ENCODE measurements at places on chromosomes 7 and 10.

DNA sequence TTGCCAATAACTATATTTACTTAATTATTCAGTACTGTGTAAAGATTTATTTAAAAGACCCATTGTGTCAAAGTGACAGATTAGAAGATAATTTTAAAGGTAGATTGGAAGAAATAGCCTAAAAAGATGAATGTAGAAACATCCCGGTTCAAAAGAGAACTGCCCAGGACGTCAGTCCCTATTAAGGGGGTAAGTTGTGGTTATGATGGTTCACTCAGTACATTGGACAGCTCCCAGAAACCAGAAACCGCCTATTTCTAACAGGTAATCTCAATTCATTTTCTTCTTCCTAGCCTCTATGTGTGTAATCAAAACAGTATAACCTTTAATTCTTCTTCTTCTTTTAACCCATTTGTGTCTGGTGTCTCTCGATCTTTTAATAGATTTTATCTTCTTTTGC is 1.5 kb upstream of the FERD3L start:
- peak; percentile 12 for DNase-seq

DNA sequence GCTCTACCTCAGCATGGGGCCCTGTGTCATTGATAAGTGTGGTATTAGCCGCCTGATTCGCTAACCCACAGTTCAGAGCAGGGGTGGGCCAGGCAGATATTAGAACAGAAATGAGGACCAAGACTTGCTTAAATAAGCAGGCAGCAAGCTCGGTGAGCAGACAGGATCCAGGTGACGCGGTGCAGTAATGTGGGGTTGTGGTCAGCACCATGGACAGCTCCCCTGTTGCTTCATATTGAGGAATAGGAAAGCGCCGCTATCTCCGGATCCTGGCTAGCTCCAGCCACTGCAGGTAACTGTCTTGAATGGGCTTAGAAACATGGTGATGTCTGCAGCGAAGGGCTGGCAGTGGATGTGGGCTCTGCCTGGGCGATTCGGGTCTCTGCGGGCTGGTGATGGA is 51.3 kb upstream of the GPR26 start:
- peak; percentile 35 for DNase-seq

- no peak for DNase-seq
Measured at GRCh38 chr10:14385596-14386593, 55.2 kb upstream of the FRMD4A start.

DNA sequence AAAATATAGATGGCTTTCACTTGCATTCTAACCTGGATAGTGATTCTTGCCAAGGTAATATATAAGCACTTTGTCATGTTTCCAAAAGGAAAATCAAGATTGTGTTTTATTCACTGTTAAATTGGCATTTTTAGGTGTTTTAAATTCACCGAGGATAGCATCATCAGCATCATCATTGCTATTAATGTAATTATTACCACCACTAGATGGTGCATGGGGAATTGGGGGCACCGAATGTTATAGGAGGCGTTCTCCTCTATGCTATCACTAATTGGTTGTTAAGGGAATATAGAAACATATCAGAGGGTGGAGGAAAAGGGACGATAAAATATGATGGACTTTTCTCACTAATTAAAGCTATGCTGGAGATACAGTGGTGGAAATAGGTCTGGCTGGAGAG is 95.5 kb downstream of the CELF2 start:
- DNase-seq: no peak

DNA sequence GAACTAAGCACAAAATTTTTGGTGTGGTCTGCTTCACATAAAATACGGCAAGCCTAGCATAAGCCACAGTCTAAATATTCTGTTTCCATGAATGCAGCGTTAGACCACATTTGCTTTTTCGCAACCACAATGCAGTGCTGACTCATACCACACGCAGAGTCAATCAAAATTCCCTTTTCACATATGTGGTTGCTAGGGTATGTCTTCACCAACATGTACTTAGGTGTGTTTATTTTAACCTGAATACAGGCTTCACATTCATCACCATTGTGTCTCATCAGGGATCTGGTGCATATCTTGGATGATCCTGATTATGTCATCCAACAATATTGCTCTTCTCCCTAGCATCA is 90.8 kb downstream of the CHN2 start:
- no peak for DNase-seq

- DNase-seq: no peak
Measured at GRCh38 chr7:13751766-13752165, 237.7 kb downstream of the ETV1 start.
